ENCODE measurements at places on chromosomes 11 and 22. TPM values are rescaled to one million over a fixed set of nuclear protein-coding genes. Genes with fewer than 3 reads are reported as not detected.

The MS4A3 gene
- total RNA-seq, result not detected

The DDX17 gene
- total RNA-seq, result 412 TPM

The MS4A6A gene
- total RNA-seq, result not detected

The CCDC89 gene
- total RNA-seq, result 7.9 TPM

The DAGLA gene
- 3.8 TPM for total RNA-seq

The AMPD3 gene
- total RNA-seq, result 7.2 TPM

The KCTD21 gene
- 7.1 TPM for total RNA-seq

The C2CD3 gene
- total RNA-seq, result 8.7 TPM

The TPBGL gene
- not detected for total RNA-seq

The PDGFB gene
- total RNA-seq, result 0.11 TPM

The SLC22A12 gene
- not detected for total RNA-seq

The CCND1 gene
- 1,083 TPM for total RNA-seq

The SLC35C1 gene
- 8.6 TPM for total RNA-seq

The C1QTNF5 gene
- 3.5 TPM for total RNA-seq

The OR51B5 gene
- not detected for total RNA-seq

The POLR2F gene
- 34.7 TPM for total RNA-seq

The RASGRP2 gene
- total RNA-seq, result 1.2 TPM

The TEAD1 gene
- total RNA-seq, result 102 TPM

Data from uterine smooth muscle cell (primary cell).